ENCODE measurements at places on chromosomes 5 and 9. TPM values are rescaled to one million over a fixed set of nuclear protein-coding genes. Genes with fewer than 3 reads are reported as not detected.

NR4A3 gene
- 48.2 TPM for total RNA-seq

GNA14 gene
- total RNA-seq, result not detected

TRIM52 gene
- total RNA-seq, result 32.2 TPM

HAVCR1 gene
- total RNA-seq, result 1.4 TPM

PIP5K1B gene
- total RNA-seq, result 0.55 TPM

SLCO6A1 gene
- total RNA-seq, result not detected

PFN3 gene
- total RNA-seq, result not detected

S1PR3 gene
- 0.05 TPM for total RNA-seq

FNBP1 gene
- 219 TPM for total RNA-seq

LPAR1 gene
- total RNA-seq, result not detected

TNFSF15 gene
- 0.05 TPM for total RNA-seq

LVRN gene
- not detected for total RNA-seq
